ENCODE measurements at places on chromosomes 11 and 22. TPM values are rescaled to one million over a fixed set of nuclear protein-coding genes. Genes with fewer than 3 reads are reported as not detected.

DNA sequence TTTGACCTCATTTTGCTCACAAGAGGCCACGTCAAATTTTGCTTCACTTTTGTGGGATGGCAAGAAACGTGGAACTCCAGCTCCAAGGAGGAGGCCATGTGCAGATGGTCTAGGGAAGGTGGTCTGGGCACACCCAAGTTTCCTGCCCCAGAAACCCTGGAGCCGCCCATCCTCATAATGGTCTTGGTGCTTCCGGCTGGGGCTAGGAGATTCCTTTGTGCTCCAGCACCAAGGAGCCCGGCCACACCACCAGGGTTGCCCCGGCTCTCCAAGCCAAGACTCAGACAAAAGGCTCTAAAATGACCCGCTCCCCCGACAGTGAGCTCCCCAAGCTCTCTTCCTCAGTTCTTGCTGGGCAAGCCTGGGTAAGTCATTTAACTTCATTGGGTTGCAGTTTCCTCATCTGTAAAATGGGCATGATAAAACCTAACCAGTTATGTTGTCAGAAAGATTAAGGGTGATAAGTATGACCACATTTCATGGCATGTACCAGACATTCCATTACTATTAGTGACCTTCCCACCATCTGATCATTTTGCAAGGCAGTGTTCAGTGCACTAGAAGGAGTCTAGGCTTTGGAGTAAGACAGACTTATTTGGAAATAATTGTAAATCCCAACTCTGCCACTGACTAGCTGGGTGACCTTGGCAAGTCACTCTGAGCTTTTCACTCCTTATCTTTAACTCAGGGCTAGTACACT, 23.3 kb downstream of the DKK3 start:
- DNase-seq, result no peak

GRCh38 chr11:113991718-113992458, 17.0 kb downstream of the HTR3A start:
- no peak for DNase-seq

DNA sequence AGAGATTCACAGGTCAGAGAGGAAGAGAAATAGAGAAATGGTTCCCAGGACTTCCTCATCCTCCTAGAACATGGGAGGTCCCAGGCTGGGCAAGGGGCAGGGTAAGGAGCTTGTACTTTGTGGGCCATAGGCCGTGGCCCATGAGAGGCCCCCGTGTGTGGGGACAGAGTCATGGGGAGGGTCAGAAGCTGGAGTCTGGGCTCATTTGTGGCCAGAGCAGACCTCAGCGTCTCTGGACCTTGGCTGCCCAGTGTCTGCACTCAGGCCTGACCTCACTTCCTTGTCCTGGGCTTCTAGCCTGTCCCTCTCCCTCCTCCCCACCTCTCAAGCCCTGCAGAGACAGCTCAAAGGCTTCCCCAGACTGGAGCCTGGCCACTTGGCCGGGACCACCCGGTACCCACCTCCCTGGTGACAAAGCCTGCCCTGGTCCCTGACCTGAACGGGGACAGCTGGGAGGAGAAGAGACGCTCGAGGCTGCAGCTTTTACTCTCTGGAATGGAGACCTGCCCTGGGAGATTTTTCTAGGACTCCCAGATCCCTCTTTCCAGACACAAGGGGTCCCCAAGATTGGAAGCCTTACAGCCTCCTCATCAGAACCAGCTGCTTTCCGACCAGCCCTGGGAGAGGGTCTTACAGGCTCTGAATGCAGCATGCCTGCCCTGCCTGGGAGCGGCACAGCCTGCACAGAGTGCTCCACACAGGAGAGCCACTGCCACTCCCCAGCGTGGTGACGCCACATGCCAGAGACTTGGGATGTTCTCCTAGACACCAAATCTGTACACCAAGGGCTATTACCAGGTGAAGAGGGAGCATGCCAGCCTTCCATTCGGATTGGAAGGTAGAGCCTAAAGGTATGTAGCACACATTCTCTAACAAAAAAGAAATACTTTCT, 569.0 kb upstream of the B3GAT1 start:
- DNase-seq, result no peak

The TMEM86A gene
- total RNA-seq, result 0.05 TPM

GRCh38 chr11:63517156-63517555, 11.3 kb downstream of the LGALS12 start:
- DNase-seq, result no peak

The F2 gene
- total RNA-seq, result not detected

DNA sequence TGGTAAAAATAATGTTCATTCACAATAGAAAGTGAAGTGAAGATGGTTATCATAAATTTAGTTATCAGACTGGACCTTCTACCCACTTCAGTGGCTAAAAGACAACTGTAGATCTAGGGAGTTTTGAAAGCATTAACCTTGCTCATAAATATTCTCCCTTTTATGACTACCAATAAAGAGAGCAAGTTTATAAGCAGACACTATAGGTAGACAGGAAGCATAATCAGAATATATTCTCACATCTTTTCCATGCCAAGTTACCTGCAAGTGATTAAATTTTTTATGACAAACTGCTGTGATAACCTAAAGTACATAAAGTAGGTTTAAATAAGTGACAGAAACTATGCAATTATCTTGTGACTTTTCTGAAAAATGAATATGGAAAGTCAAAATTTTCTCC, 62.5 kb downstream of the LUZP2 start:
- no peak for DNase-seq

The NOX4 gene
- total RNA-seq, result not detected

GRCh38 chr22:36528341-36528740, 625 bp downstream of the EIF3D start:
- DNase-seq, result no peak

The C11orf16 gene
- total RNA-seq, result not detected

DNA sequence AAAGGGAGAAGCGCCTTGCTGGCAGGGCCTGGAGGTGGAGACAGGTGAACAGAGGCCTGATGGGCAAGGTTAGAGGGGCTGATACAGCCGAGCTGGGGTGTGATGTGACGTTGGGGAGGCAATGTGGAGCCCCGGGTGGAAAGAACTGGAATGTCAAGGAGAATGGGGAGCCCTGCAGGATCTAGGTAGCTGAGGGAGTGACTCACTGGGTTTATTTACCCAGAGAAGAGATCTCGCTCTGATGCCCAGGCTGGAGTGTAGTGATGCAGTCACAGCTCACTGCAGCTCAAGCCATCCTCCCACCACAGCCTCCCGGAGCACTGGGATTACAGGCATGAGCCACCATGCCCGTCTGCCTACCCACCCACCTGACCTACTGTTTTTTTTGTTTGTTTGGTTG, 1.9 kb upstream of the CYB5R3 start:
- peak; percentile 48 for DNase-seq

The BRSK2 gene
- total RNA-seq, result 6.9 TPM

The MYO18B gene
- not detected for total RNA-seq

The OR5W2 gene
- total RNA-seq, result not detected

GRCh38 chr22:32909581-32910428, 108.3 kb downstream of the TIMP3 start:
- DNase-seq, result no peak

The ZBTB44 gene
- total RNA-seq, result 18.5 TPM

The RABL2B gene
- total RNA-seq, result 11.5 TPM

DNA sequence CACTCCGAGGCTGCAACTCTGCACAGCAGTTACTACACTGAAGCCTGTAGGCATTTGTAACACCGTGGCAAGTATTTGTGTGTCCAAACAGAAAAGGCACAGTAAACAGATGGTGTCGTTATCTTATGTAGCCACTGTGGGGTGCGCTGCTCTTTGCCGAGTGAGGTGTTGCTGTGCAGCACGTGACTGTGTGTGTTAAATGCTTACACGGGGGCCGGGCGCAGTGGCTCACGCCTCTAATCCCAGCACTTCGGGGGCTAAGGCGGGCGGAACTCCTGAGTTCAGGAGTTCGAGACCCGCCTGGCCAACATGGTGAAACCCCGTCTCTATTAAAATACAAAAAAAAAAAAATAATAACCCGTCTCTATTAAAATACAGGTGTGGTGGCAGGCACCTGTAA, 11.5 kb downstream of the ZBED4 start:
- DNase-seq, result no peak

- no peak for DNase-seq
Measured at GRCh38 chr22:47060718-47061117, 298.3 kb downstream of the TBC1D22A start.

DNA sequence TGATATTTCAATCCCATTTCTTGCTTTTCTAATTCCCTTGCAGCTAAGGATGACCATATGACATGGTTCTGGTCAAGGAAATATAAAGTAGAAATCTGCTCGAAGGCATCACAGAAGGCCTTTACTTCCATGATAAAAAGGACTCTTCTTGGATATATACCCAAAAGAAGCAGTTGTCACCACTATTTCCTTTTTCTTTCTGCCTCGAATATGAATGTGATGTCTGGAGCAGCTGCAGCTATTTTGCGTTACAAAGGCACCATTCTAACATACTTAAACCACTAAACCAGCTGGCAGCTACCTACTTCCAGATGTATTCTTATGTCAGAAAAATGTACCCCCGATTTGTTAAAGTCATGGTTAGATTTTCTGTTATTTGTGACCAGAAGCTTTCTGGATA, 18.9 kb downstream of the EXPH5 start:
- DNase-seq, result no peak

GRCh38 chr11:121681550-121682268, 228.9 kb upstream of the SORL1-AS1 start:
- DNase-seq, result no peak

GRCh38 chr22:50525858-50526107, 385 bp upstream of the SCO2 start:
- DNase-seq, result no peak

Data from MG63 (cell line).